ENCODE measurements at places on chromosomes 11 and 22.

- peak; percentile 39 for DNase-seq
Observed at GRCh38 chr11:2483426-2483825, 38.6 kb downstream of the KCNQ1 start.

GRCh38 chr11:125275905-125276618, 111.5 kb downstream of the PKNOX2 start:
- peak; percentile 3 for DNase-seq

DNA sequence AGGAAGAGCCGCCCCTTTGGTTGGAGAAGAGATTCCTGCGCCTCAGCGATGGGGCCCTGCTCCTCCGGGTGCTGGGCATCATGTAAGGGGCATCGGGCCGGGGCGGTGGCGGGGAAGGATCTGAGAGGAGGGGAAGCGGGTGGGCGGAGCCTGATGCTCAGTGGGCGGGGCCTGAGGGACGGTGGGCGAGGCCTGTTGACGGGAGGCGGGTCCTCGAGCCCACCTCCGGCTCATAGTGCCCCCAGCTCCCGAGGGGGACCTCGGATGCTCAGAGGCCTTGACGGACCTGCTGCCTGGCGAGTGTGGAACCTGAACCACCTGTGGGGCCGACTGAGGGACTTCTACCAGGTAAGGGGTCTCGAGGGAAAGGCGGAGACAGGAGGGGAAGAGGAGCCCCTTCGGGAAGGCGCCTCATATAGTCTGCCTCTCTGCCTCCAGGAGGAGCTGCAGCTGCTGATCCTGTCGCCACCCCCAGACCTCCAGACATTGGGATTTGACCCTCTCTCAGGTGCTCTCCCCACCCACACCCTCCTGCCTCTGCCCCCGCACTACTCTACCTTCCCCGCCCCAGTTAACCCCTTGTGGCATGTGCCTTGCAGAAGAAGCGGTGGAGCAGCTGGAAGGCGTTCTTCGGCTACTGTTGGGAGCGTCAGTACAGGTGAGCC, 799 bp downstream of the CCDC88B start:
- no peak for DNase-seq

DNA sequence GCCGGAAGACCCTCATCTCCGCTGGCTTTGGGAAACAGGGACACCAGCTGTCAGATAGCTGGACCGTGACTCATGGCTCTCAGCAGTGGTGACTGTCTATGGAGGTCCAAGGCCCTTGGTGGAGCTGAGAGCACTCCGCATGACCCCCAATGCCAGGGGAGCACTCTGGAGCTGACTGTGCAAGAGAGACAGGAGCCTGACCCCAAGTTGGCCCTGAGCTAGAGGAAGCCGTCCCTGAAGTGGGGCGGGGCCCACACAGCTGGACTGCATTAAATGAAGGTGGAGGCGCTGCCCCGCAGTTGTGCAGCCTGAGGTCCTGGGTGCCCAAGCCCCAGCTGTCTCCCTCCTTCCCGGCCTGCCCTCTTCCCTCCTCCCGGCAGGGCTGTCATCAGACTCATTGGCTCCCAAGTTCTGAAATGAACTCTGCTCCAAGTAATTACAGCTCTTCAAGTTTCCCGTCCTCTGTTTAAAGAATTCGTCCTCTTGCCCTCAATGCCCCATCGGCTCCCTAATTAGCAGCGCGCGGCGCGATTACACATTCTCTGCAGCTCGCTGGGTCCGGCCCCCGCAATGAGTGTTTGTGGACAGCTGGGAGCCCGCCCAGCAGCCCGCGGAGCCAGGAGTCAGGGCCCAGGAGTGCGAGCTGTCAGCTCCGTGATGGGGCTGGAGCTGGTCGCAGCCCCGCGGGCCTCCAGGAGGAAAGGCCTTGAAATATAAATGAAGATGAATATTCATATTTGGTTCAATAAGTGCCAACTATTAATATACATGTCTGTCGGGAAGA, 93.2 kb upstream of the LMO1 start:
- no peak for DNase-seq

- no peak for DNase-seq
Observed at GRCh38 chr11:124865902-124866851, 945 bp downstream of the ROBO3 start.

DNA sequence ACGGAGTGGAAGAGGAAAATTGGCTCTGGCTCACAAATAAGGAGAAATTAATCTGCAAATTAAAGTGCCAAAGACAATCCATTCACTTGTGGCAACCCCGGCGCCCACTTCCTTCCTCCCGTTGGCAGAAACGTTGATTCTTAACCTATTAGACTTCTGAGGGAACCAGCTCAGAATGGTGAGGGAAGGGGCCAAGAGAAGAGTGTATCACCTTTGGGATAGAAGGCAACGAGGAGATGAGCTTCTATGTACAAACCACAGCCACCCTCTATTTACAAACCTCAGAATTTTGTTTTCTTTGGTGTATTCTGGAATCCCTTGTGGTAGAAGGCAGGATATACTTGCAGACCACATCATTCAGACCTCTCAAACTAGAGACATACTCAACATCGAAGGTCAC, 1.1 kb downstream of the MB start:
- DNase-seq = no peak

DNA sequence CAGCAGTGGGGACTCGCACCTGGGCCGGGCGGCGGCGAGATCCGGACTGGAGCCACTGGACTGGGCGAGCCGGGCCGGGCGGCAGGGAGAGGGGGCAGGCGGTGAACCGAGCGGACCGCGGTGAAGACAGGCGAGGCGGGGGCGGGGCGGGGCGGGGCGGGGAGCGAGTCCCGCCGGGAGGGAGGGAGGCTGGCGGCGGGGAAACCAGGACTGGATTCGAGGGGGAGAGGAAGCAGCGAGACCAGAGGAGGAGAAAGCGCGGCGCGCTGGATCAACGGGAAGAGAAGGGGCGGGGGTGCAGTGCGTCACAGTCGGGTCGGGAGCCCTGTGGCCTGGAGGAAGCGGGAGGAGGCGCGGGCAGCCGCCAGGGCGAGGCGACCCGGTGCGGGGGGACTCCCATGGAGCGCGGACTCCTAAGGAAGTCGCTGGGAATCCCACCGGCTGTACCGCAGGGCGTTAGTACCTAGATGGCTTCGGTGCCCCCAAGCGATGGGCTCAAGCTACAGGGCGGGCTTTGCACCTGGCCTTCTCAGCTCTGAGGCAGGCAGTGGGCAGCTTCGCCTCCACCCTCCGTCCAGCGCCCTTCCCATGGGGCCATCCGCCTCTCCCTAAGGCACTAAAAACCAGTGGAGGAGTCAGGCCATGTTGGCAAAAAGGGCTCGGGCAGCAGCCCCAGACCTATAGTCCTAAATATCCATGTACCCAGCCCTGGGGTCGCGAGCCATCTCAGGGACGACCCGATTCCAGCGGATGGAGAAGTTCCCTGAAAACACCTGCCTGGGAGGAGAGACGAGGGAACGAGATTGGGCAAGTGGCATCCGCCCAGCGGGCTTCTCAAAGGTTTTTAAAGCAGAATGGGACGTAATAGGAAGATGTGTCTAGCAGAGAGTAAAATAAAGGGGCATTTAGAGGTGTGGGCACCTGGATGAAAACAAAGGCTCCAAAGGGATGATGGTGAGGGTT, at the start of gene TMEM121B:
Gene TMEM121B, minus strand, starts transcription at position 128 of the 963 bp plus-strand sequence. CDS start 233 bp downstream, outside the sequence.
- peak; percentile 89 for DNase-seq

DNA sequence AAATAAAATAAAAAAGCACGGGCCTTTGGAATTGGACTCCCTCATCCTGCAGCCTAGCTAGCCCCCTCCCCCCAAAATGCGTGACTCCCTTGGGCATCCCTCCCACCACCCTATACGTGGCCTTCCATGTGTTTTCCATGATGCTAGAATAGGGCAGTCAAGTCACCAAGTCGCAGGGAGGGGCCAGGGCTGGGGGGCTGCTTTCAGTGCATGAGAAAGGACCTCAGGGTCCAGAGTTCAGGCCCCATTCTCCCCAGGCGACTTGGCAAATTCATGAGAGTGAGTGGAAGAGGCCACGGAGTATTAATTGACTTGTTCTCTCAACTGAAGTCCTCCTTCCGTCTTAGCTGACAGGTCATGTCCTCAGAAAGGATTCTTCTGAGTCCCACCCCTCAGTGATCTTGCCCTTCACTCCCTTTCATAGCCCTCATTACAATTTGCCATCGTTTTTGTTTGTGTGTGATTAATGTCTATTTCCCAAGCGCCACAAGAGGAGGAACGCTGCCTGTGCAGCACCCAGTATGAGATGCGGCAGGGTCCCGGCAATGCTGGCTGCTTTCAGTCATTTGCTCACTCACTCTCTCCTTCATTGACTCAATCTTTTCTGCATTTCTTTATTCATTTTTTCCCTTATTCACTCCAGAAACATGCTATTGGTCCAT, 17.4 kb downstream of the LRRC32 start:
- no peak for DNase-seq

- DNase-seq = peak; percentile 5
Observed at GRCh38 chr11:21514316-21514715, 678.6 kb upstream of the ANO5 start.

- DNase-seq = no peak
Observed at GRCh38 chr11:10382518-10382917, 72.5 kb upstream of the AMPD3 start.

DNA sequence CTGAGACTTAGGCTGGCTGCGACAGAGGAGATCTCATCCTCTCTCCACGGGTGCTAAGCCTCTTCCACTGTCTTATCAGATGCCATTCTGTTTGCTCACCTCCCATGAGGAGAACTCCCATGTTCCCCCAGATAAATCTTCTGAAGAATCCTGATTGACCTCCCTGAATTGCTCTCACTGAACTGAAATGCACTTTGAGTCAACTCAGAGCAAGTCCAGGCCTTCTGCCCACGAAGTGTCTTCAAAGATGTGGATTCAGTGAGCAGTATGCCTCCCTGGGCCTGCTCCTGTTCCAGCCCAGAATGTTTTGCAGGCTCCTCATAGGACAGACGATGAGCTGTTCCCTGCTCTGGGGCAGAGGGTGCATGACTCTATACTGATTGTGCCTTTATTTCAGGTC, 17.4 kb downstream of the TUB start:
- DNase-seq = no peak

DNA sequence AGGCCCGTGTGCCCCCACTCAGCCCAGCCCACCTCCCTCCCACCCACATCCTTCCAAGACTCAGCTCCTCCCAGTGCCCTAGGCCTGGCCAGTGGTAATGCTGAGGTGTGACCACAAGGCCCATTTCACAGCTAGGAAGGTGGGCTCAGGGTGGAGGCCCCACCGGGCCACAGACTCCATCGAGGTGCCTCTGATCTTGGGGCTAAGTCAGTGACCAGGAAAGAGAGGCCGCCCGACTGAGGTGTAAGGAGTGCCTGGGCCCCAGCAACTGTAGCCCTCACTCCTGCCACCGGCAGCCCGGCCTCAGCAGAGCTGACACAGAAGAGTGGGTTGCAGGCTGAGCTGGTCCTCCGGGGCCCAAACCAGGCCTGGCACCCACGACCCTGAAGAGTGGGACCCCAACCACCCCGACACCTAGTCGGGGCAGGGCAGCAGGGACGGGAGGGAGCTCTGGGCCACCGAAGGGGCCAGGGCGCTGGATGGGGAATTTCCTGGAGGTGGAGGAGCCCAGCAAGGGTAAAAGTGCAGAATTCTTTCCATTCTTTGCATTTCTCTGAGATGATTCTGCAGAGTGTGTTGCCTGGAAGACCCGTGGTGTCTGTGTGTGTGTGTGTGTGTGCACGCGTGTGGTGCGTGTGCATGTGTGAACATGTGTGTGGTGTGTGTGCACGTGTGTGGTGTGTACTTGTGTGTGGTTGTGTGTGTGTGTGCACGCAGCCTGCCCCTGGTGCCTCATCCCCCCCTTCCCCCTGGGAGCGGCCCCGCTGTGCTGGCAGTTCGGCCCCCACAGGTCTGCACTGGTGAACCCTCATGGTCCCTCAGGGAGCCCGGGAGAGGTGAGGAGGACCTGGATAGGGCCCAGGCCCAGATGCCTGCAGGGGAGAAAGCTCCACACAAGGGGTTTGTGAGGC, 8.3 kb upstream of the PIM3 start:
- DNase-seq = no peak

- no peak for DNase-seq
Observed at GRCh38 chr11:45538939-45539338, 126.5 kb downstream of the CHST1 start.

DNA sequence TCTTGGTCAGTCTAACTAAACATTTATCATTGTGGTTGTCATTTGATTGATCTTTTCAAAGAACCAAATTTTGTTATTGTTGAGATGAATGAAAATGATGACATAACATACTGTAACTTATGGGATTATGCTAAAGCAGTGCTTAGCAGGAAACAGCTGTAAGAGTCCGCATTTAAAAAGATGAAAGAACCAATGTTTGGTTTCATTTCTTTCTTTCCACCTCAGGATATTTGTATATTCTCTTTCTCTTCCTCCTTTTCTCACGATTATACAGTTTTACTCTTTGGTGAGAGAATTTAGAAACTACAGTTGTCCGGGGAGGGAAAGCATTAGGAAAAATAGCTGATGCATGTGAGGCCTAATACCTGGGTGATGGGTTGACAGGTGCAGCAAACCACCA, 23.1 kb downstream of the PIH1D2 start:
- no peak for DNase-seq

- no peak for DNase-seq
Observed at GRCh38 chr22:24157822-24158135, 23.5 kb upstream of the SUSD2 start.

GRCh38 chr11:69694781-69695180, 9.0 kb downstream of the FGF19 start:
- DNase-seq = peak; percentile 83

GRCh38 chr11:129992161-129992944, 10.3 kb downstream of the PRDM10 start:
- peak; percentile 81 for DNase-seq

DNA sequence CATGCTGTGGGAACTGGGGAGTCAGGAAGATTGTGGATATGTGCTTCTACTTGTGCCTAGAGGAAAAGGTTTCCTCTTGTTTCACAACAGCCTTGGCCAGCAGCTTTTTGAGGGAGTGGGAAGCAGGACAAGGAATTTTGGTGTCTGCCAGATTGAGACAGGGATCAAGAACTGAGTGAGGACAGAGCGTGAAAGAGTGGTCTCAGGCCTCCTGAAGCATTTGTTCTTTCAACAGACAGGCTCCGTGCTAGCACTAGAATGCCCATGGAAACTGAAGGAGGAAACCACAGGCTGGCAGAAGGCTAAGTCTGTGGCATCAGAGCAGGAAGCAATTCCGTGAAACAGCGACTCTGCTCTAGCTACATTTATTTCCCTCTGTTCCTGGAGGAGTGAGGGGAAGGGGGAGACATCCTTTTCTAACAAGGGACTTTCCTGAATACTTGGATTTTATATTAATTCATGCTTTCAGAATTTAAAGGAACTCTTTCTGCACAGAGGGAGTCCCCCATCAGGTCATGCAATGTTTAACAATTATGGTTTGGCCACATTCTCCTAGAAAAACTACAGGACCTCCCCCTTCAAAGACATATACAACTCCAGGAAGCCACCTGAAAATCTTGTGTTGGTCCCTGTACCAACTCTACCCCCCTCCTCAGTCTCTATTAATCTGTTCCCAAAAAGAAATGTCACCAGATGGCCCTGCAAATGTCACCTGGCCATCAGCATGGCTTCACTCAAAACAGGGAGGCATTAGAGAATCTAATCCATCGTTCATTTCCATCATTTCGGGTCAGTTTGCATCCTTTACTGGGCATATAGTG, 96.1 kb downstream of the SYT9 start:
- no peak for DNase-seq

- no peak for DNase-seq
Observed at GRCh38 chr11:69299023-69299461, 5.1 kb downstream of the MYEOV start.

Data from SHP77 (cell line).